Stimulated activated CD8-positive, alpha-beta memory T cell treated with anti-CD3 and anti-CD28 coated beads, Interleukin-4, amount 100 ng/mL, for 1 hour (primary cell): ENCODE measurements at places on chromosomes 5 and 9.

DNA sequence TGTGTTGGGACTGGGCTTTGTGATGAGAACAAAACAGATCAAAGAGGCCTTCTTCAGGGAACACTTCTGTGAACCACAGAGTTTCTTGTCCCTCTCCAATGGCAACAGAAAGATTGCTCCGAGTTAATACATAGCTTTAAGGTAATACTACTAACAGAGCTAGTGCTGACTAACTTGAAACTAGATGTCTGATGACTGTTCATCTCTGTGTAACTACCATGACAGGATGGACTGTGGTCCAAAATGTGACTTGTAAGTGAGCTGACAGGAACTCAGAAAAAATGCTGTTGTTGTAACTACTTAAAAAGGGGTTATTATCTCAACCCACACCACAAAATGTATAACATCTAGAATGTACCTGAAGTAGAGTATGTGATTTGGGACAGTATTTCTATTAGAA is 630.2 kb upstream of the DMAC1 start:
- no peak for DNase-seq

GRCh38 chr9:110251212-110251611 is 5.1 kb downstream of the TXN start:
- no peak for DNase-seq

DNA sequence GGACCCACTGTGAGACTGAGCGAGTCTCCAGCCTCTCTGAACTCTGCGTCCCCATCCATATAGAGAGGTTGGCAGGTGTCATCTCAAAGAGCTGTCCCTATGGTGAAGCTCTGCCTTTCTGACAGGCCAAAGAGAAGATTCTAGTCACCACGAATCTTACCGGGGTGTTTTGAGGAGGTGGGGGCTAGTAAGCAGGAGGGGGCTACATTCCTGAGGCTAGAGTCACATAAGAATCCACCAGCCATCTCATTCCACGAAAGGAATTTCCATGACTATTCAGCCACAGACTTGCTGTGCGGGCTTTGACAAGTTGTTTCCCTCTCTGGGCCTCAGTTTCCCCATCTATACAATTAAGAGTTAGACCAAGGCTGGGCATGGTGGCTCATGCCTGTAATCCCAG is 16.3 kb downstream of the PDGFRB start:
- no peak for DNase-seq

GRCh38 chr5:155278532-155278931 is 265.0 kb downstream of the KIF4B start:
- no peak for DNase-seq

GRCh38 chr5:65742565-65743231 is 20.7 kb downstream of the NLN start:
- no peak for DNase-seq

DNA sequence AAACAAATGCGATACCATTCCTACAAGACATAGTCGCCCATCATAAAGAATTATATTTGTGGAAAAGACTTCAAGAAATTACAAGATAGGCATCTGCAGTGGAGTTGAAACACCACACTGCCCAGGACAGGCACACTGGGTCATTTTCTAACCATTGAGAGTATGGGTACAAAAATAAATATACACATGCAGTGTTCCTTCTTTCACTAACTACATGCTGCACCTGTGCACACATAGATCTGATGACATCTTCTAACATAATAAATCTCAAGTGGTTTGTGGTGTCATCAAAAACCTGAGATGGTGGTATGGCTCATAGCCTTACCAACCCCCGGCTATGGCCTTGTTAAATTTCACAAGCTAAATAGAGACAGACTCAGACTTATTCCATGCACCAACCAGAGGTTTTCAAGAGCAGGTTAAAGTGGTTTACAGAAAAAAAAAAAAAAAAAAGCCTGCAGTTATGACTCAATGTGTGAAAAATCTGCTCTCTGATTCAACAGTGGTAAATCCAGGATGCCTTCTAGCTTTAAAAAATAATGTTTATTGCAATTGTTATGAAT is 12.4 kb upstream of the NFIB start:
- DNase-seq: no peak

GRCh38 chr5:25754895-25755294 is 1110.1 kb upstream of the CDH10 start:
- DNase-seq: no peak

GRCh38 chr5:60668686-60669304 is 31.2 kb downstream of the DEPDC1B start:
- DNase-seq: no peak
